ENCODE measurements at places on chromosomes 4 and X.

GRCh38 chr4:108458681-108459080 is 161.7 kb upstream of the RPL34 start:
- no peak for DNase-seq

GRCh38 chrX:50002067-50002714 is 79.8 kb downstream of the CLCN5 start:
- DNase-seq, result no peak

DNA sequence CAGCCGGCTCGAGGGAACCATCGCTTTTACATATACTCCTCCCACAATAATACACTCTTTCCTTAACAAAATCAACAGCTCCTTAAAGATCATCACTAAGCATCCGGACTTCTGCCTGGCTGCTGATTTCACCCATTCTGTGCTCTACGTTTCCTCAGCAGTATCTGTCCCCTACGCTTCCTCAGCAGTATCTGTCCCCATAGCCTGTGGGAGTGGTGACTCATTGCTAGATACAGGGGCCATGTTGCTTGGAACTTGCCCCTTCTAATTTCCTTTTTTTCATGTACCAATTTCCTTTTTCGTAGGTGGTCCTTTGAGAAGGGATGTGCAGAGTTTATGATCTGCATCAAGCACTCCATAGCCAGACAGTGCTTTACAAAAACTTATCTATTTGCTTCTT is 18.6 kb downstream of the MAP3K15 start:
- no peak for DNase-seq

DNA sequence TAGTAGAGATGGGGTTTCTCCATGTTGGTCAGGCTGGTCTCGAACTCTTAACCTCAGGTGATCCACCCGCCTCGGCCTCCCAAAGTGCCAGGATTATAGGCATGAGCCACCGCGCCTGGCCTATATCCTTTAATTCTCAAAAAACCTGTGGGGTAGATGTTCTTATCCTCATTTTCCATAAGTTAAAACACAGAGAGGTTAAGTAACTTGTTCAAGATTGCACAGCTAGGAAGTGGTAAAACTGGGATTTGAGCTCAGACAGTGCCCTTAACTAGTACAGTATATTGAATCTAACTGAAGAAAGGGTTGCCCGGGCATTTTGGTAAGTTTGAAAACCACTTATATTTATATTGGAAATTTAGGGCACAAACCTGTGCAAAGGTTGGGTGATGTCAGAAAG is 116.0 kb downstream of the GLUD2 start:
- DNase-seq, result no peak

GRCh38 chr4:156298230-156298629 is 344.6 kb upstream of the CTSO start:
- DNase-seq, result no peak

- no peak for DNase-seq
Observed at GRCh38 chrX:47235691-47236103, 2.9 kb downstream of the USP11 start.

GRCh38 chr4:95674521-95674981 is 125.8 kb upstream of the UNC5C start:
- no peak for DNase-seq

GRCh38 chrX:151899622-151900021 is 13.1 kb upstream of the MAGEA4 start:
- no peak for DNase-seq

DNA sequence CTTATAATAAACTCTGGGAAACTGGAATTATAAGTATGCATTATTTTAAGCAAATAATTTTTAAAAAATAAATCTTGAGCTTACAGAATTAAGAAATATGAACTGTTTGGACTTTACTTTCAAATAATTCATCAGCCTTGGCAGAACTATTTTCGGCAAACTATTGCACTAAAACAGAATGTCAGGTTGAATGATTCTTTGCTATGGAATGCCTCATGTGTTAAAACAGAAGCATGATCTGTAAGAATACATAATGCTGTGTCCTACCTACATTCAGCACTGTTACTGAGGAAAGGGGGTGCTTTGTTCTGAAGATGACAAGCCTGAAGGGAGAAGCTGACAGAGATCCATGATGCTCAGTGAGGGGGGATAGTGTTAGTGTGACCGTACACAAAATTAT is 55.6 kb upstream of the EXOC1L start:
- DNase-seq, result no peak

- no peak for DNase-seq
Observed at GRCh38 chrX:9874483-9874882, 88.3 kb downstream of the SHROOM2 start.

- DNase-seq, result no peak
Observed at GRCh38 chrX:43121637-43122036, 343.7 kb upstream of the PPP1R2C start.

GRCh38 chrX:11953615-11954014 is 184.7 kb upstream of the FRMPD4 start:
- no peak for DNase-seq

DNA sequence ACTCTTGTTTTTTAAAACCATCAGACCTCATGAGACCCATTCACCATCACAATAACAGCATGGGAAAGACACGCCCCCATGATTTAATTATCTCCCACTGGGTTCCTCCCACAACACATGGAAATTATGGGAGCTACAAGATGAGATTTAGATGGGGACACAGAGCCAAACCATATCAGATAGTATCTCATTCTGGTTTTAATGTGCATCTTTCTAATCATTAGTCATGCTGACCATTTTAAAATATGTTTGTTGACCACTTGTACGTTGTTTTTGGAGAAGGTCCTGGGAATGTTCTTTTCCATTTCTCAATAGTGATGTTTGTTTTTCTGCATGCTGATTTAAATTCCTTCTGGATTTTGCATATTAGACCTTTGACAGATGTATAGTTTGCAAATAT is 119.0 kb downstream of the RTL3 start:
- no peak for DNase-seq

DNA sequence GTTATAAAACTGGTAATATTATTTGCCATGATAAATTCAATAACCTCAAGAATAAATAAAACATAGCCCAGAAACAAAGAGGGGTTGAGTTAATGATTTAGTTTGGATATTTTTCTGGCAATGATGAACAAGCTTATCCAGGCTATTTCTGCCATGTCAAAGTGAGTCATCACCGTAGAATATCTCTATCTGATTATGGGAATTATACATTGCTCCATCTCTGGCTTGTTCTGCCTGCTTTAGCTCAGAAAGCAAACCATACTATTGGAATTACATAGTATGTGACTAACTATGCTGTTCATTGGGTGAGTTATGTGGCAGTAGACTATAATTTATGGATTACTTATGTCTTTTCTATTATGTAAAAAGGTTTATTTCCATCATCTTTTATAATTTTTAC is 680.1 kb upstream of the AADAT start:
- DNase-seq, result no peak

DNA sequence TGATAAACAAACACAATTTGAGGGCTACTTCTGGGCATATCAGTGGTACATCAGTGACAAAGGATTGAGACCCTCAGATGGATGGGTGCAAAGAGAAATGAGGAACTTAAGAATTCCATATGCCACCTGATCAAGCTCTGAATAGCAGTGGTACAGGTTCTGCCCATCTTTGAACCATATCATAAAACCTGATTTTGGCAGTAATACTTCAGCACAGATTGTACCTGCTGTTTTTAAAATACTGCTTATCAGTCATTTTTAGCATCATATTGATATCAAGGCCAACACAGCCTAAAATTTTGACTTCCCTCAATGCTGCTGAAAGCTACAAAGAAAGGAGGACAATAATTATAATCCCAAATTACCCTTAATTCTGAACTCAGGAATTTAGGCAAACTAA is 41.5 kb downstream of the ANK2 start:
- DNase-seq, result no peak

DNA sequence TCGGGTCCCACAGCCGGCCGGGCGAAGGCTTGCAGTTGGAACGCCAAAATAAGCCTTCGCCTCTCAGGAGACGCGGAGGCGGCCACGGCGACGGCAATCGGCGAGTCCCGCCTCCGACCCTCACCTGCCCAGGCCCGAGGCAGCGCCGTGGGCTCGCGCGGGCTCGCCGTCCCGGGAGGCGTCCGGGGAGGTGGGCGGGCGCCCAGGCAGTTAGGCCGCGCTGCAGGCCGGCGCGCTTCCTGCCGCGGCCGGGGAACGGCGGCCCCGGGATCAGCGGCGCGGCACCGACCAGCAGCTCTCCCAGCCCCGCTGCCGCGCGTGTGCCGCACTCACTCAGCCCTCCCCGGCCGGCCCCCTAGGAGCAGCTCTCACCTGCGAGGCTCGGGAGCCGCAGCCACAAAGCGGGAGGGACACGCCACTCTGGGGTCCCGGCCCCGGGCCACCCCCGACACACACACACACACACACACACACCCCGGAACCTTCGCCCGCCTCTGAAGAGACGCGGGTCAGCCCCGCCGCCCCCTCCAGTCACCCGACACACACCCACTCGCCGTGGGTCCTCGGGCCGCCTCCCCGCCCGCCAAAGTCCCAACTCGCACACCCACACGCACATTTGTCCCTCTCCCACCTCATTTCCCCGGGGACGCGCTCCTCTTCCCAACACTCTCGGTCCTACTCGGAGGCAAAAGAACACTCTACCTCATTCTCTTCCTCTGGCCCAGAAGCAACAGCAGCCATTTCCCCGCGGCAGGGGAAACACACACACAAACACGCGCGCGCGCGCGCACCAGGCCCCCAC is at the start of gene CNOT6L:
Gene CNOT6L (minus strand): TSS at position 767 of the 802 bp plus-strand sequence. CDS start 60 bp downstream, at position 707.
- peak; percentile 72 for DNase-seq

- DNase-seq, result no peak
Observed at GRCh38 chr4:13396161-13396560, 88.0 kb downstream of the RAB28 start.

GRCh38 chrX:7047951-7048350 is 99.6 kb upstream of the STS start:
- no peak for DNase-seq

DNA sequence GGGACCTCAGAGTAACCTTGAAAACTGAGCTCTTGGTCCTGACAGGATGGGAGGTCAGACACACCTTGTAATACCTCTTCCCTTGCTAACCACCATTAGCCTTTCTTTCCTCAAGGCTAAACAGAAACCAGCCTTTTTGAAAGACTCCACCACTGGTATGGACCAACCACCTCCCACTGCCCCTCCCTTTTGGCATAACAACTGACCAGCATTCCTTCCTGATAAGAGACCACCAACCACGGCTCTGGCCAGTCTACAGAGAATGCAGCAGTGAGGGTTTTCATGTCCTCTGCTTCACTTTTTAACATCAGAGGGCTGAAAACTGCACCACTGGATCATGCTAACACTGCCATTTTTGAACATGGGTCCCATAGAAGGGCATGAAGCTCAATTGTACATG is 100.2 kb upstream of the MID1IP1 start:
- DNase-seq, result peak; percentile 5

GRCh38 chr4:23333556-23333945 is 556.3 kb downstream of the PPARGC1A start:
- no peak for DNase-seq

DNA sequence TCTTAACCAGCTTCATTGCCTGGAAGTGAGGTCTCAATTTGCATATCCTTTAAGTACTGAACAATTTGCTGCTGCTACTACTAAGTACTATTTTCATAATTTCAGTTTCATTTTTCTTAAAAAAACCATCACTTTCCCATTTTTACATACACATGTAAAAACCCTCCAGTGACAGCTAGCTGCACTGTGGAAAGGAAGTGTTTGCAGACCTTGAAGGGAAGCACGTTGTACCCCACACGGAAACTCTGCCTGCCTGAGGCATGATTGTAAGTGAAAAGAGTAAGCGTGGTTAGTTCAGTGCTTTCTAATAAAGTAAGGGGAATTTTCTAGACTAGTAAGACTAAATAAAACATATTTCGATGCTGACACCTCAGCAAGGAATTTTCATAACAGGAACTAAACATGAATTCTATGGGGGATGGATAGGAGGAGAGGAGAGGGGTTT is 103.6 kb downstream of the RAPGEF2 start:
- no peak for DNase-seq

DNA sequence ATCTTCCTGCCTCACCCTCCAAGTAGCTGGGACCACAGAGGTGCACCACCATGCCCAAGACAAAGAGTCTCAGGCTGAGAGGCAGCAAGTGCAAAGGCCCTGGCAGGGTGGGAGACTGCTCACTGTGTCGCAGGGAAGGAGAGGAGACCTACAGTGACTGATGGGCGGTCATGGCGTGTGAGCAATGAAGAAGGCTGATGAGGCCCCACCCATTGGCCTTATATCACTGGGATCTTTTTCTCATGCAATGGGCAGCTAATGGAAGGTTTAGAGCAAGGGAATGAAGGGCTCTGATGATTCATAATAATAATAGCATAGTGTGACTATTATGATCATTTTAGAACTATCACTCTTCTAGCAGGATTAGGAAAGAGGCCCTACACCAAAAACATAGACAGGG is 20.9 kb downstream of the FAM9C start:
- DNase-seq, result no peak

GRCh38 chrX:130176354-130176776 is 4.6 kb downstream of the RAB33A start:
- DNase-seq, result no peak

GRCh38 chr4:67573193-67573592 is 14.7 kb downstream of the STAP1 start:
- no peak for DNase-seq

DNA sequence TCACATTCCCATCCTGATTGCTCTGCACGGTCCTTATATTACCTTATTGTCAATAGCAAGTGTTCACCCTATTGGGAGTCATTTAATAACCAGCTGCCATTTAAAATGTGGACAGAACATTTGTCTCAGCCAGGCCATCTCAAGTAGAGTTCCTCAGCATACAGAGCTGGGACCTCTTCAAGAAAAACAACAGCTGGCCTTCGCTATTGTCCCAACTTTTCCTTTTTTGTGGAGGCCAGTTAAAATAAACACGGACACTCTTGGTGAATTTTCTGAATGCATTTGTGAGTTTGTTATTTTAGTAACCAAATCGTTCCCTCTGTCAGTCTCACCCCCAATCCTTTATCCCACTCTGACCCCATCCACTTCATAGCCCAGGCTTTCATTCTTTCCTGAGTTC is 395.3 kb upstream of the PITX2 start:
- DNase-seq, result no peak

- DNase-seq, result no peak
Observed at GRCh38 chr4:10639100-10639499, 45.5 kb downstream of the CLNK start.

DNA sequence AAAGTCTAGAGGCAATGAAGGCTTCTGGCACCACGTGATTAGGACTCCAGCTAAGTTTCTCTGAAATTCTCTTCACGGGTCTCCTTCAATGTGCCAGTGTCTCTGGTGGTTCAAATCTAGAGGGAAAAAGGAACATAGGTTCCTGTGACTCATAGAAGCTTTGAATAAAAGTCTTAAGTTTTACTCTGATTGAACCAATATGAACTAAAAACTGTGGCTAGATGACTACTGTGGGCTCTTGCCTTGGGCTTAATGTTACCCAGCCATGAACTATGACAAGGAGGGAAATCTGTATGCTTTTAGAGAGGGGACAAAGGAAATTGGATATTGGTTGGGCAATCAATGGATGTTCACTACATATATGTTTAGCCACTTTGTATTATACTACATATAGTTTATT is 49.9 kb upstream of the TEX13D start:
- DNase-seq, result no peak

GRCh38 chr4:7026107-7026506 is 17.1 kb upstream of the TADA2B start:
- DNase-seq, result no peak

Data from iPS-NIHi11 (cell line).